ENCODE measurements at places on chromosomes 16 and 17. TPM values are rescaled to one million over a fixed set of nuclear protein-coding genes. Genes with fewer than 3 reads are reported as not detected.

Gene TMEM170A
- total RNA-seq = 30.7 TPM

Gene KRTAP1-4
- not detected for total RNA-seq

Gene SDK2
- 6.9 TPM for total RNA-seq

Gene SBK1
- total RNA-seq = 19.5 TPM

Gene CTF1
- not detected for total RNA-seq

Gene P2RX1
- not detected for total RNA-seq

Gene RND2
- total RNA-seq = 3.6 TPM

Gene TNFSF13
- total RNA-seq = 0.31 TPM

Gene ZFHX3
- total RNA-seq = 2.3 TPM

Gene SMG6
- 19.8 TPM for total RNA-seq

Gene KRTAP9-1
- total RNA-seq = not detected

Gene CLDN7
- 0.16 TPM for total RNA-seq

Gene AARSD1
- 26.8 TPM for total RNA-seq

Gene KRTAP9-4
- total RNA-seq = not detected

Gene CSH1
- not detected for total RNA-seq

Gene CHD9NB
- total RNA-seq = 0.78 TPM

Gene TPSAB1
- not detected for total RNA-seq

Gene OR4D1
- under 0.01 TPM for total RNA-seq

Gene TBC1D3H
- not detected for total RNA-seq

Gene ESRP2
- total RNA-seq = not detected

Gene GPS2
- total RNA-seq = 29.5 TPM

Gene MAPT
- 93.1 TPM for total RNA-seq

Gene SKAP1
- 0.62 TPM for total RNA-seq

Gene KRT40
- not detected for total RNA-seq

Gene MT4
- not detected for total RNA-seq

Gene OGFOD1
- 42.9 TPM for total RNA-seq

Gene IL17C
- not detected for total RNA-seq

Gene ZNF75A
- total RNA-seq = 35.4 TPM

Gene ITGAE
- total RNA-seq = 6.2 TPM

Gene EXOC3L1
- total RNA-seq = 0.47 TPM

Gene PRAC2
- not detected for total RNA-seq

Gene RNF135
- total RNA-seq = 2.2 TPM

Gene KRTAP4-6
- not detected for total RNA-seq

Gene CCDC78
- 4.2 TPM for total RNA-seq

Gene IL21R
- total RNA-seq = not detected

Gene SLC52A1
- total RNA-seq = not detected

Gene PRKCB
- total RNA-seq = 59.0 TPM

Gene SLC6A2
- total RNA-seq = not detected

Gene ELP5
- 25.4 TPM for total RNA-seq

Gene METTL2A
- total RNA-seq = 42.3 TPM

Gene CCDC154
- total RNA-seq = 0.16 TPM

Gene KRT12
- total RNA-seq = not detected

Gene KRT20
- not detected for total RNA-seq

Gene CACNG5
- total RNA-seq = 0.31 TPM

Gene ABHD15
- total RNA-seq = 0.78 TPM

Gene EPX
- total RNA-seq = not detected

Gene DRC3
- total RNA-seq = 2.0 TPM

Gene PPP1R27
- not detected for total RNA-seq

Gene RMI2
- 4.1 TPM for total RNA-seq

Gene DLX4
- total RNA-seq = not detected

Gene STAT5B
- 20.7 TPM for total RNA-seq

Gene STH
- 3.9 TPM for total RNA-seq
